ENCODE measurements at places on chromosomes 6 and 20.
A peak's percentile ranks its signal among the peaks of the same experiment; 100 is the strongest.

DNA sequence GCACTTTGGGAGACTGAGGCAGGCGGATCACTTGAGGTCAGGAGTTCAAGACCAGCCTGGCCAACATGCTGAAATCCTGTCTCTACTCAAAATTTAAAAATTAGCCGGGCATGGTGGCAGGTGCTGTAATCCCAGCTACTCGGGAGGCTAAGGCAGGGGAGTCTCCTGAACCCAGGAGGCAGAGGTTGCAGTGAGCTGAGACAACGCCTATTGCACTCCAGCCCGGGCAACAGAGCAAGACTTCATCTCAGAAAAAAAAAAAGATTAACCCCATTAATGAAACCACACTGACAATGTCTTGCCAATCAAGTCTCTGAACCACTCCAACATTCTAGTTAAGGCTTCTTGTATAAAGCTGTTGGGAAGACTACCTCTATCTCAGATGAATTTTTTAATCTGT is 4.0 kb downstream of the PREP start:
- DNase-seq, result no peak

DNA sequence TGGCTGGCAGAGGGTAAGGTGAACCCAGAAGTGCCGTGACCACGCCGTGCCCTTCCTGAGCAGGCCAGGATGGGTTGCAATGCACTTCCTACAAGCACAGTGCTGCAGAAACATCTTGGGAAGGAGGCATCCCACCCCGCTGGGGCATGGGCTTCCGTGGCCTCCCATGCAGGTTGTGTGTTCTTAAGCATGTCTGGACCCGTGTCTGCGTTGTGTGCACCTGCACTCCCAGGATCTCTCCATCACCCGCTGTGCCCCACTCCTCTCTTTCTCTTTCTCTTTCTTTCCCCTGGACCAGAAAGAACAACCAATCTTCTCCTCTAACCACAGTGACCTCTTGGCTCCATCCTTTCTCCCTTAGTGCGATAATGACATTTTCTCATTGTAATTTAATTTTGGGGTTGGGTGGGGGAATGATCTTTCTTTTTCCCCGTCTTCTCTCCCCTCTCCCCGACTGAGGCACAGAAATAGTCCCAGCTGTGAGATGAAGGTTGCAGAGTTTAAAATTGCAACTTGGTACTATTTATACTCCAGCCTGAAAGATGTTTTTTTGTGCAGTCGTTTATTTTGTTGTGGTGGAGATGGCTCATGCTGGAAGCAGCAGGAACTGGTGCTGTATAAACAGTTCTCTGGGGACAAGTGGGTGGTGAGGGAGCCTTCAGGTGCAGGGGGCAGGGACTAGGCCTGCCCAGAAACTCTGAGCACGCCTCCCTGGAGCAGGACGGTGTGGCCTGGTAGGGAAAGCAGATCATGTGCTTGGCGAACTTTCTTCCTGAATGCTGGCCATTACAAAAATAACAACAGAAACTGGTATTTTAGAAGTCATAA is 20.5 kb downstream of the BCAS4 start:
- no peak for DNase-seq

GRCh38 chr6:17178326-17178725 is 76.5 kb downstream of the STMND1 start:
- DNase-seq, result no peak

- DNase-seq, result no peak
These were observed 354.4 kb downstream of the ZFAND3 start for GRCh38 chr6:38173909-38174308.

GRCh38 chr6:42152024-42152423 is 9.6 kb upstream of the C6orf132 start:
- DNase-seq, result no peak

GRCh38 chr20:53884859-53885541 is 185.4 kb downstream of the BCAS1 start:
- no peak for DNase-seq

DNA sequence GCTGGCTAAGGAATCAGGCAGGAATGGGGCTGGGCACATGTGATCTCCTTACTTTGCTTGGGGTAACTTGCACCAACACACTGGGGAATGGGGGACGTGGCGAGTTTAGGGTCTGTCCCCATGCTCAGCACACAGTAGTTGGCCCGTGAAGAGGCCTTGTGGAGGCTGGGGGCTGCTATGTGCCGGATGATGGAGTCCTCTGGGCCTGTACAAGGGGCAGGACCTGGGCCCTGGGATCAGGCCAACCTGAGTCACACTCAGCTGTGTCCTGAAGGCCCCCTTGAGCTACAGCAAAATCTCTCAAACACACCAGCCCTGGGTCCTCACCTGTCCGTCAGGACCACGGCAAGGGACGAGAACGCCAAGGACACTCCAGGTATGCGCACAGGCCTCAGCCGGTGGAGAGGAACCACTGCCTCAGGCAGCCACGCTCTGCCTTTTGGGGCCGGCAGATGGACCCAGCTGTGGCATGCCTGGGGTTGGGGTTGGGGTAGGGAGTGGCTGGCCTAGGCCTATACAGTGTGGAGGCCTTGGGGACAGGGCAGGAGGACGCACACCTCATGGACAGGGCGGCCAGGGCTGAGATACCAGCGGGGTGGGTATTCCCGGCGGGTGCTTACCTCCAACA is 11.1 kb downstream of the UCKL1 start:
- DNase-seq, result no peak

- no peak for DNase-seq
These were observed 559.3 kb downstream of the C6orf118 start for GRCh38 chr6:164750128-164750527.

- DNase-seq, result no peak
These were observed 165.7 kb downstream of the ZNF217 start for GRCh38 chr20:53427951-53428350.

- no peak for DNase-seq
These were observed 115.4 kb downstream of the INSM1 start for GRCh38 chr20:20483328-20483727.

GRCh38 chr6:106324726-106325335 is 729 bp downstream of the ATG5 start:
- DNase-seq, result peak; percentile 19

- DNase-seq, result no peak
These were observed 6.1 kb upstream of the BAK1 start for GRCh38 chr6:33586108-33586640.

GRCh38 chr6:40626886-40627285 is 39.7 kb upstream of the LRFN2 start:
- DNase-seq, result no peak

GRCh38 chr6:27644528-27644927 is 171.6 kb upstream of the ZNF184 start:
- DNase-seq, result no peak

DNA sequence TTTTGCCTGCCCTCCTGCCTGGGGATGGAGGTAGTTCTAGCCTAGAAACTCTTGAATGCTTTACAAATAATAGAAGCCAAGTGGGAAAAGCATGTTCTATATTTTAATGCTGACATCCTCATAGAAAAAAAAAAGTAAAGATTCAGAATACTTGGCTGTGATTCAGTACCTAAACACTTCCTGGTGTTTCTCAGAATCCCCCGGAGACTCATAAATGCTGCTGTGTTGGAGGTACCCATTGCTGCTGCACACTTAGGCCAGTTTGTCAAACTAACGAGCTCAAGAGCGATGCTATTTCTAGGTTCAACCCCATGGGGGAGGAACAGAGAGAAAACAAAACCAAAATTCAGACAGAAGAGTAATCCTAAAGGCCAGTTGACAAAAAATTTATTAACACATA is 38.8 kb upstream of the ZFP64 start:
- no peak for DNase-seq

GRCh38 chr6:45806172-45806571 is 209.5 kb downstream of the CLIC5 start:
- no peak for DNase-seq

DNA sequence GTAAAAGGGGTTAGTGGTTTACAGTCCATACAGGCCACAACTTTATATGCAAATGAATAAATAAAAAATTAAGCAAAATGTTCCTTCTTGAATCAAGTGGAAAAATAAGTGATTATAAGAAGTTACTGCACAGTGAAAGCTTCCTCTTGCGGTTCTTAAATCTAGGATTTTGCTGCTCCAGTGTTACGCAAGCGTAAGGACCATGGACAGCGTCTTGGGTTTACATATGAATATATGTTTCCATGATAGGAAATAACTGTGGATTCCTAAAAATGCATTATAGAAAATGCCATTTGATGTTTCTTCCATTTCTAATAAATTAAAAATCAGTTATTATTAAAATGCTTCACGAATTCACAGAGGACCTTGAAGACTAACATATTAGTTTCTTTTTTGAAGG is 176.6 kb upstream of the POU3F2 start:
- DNase-seq, result no peak

GRCh38 chr6:170286246-170286933 is 4.5 kb downstream of the DLL1 start:
- DNase-seq, result peak; percentile 59

- no peak for DNase-seq
These were observed 724 bp downstream of the CDKN1A start for GRCh38 chr6:36679043-36679833.

DNA sequence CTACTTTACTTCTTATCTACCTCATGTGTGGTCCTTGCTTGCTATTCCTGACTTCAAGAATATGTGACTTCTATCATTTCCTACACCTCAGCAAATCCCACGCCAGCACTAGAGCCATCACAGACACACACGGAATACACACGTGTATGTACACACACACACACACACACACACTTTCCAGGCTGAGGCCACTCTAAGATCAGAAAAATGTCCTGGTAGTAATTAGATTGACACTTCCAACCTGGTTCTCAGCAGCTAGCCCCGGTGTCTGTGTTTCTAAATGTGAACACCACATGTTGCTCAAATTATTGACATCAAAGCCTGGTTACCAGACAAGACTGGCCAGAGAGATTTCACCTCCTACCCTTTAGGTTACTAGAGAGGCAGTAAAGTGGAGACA is 54.1 kb upstream of the SASH1 start:
- DNase-seq, result no peak

GRCh38 chr6:147530132-147531060 is 21.9 kb downstream of the SAMD5 start:
- no peak for DNase-seq

- DNase-seq, result no peak
These were observed 212.7 kb upstream of the PLN start for GRCh38 chr6:118335325-118335816.

DNA sequence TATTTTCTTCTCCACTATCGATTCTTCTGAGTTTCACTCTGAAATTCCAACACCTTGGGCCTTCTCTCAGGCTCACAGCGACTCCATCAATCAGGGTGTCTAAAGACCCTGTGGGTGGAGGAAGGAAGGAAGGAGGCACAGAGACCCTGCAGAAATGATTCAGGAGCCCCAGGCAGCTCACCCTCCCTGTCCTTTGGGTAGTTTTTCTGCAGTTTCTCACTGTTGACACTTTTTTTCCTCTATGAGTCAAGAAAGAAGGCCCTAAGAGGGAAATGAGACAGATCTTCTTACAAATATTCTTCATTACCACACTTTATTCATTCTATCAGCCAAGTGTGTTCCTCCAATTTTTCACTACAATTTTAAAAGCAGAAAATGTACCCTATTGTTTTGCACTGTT is 34.2 kb upstream of the TBXT start:
- DNase-seq, result no peak

- DNase-seq, result no peak
These were observed 87.4 kb upstream of the TMEM181 start for GRCh38 chr6:158472447-158472846.

DNA sequence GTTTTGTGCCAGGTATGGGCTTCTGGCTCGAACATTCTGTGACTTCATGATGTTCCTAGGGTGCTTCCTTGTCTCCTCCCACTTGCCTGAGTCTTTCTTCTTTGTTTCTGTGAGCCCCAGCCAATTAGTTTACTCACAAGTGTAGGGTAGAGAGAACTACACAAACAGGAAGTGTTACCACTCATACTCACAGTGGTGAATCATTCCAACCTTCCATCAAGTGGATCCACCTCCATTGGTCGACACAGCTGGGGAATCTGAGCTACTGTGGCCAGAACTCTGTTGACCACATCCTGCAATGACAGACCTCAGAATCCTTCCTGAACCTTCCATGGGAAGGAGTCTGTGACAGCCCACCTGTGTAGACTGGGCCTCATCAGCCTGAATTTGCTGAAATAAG is 76.8 kb downstream of the UNC5CL start:
- DNase-seq, result no peak

GRCh38 chr6:31896856-31897611 is 464 bp downstream of the EHMT2 start:
- no peak for DNase-seq

GRCh38 chr6:251920-252319 is 40.4 kb upstream of the DUSP22 start:
- no peak for DNase-seq

DNA sequence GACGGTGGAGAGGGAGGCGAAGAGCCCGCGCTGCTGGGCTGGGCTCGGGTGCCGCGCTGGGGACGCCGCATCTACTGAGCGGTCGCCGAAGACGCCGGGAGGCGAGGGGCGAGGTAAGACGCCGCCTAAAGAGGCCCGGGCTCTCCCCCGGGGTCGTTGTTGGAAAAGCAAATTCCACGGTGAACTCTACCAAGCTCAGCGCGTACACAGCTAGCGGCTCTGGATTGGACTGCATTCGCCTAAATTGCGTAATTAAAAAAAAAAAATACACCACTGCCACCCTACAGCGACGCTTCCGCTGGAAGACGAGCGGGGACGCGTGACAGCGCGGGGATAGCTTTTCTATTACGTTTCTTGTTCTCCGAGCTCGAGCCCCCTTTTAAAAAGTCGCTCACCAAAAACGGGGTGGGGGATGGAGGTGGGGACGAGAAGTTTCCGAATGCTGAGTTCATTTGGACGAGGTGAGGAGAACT is 92.0 kb upstream of the PRDM1 start:
- DNase-seq, result peak; percentile 18

GRCh38 chr6:16700202-16700915 is 60.9 kb downstream of the ATXN1 start:
- DNase-seq, result peak; percentile 52
